ENCODE measurements at places on chromosomes 1 and 21.

DNA sequence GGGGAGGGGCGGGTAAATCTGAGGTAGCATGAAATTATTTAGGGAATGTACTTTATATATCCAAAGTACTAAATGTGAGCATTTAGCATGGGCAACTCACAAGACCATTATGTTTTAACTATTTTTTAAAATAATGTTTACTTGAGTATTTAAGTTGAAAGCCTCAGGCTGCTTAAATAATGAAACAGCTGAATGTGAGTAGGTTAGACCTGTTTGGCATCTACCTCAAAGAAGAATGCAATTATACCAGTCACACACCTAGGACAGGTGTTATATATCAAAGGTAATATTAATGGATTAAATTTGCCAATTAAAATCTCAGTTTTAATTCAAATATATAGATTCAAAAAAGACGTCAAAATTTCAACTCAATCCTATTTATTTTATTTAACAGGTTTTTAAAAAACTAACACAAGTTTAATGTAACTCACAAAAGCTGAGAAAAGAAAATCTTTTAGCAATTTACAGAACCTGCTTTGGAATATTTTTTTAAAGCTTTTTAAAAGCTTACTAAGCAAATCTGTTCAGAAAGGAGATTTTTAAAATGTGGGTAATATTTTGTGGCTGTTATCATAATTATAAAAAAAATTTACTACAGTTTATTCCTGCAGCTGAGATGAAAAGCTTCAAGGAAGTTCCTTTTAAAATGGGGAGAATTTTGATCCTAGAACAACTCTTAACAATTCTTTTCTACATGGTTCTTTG is 104.6 kb upstream of the LBR start:
- no peak for DNase-seq

GRCh38 chr1:228060458-228061190 is 21.9 kb upstream of the ARF1 start:
- DNase-seq = no peak

GRCh38 chr21:36524477-36524876 is 44.6 kb upstream of the CLDN14 start:
- DNase-seq = no peak

GRCh38 chr1:185864889-185865517 is 130.8 kb downstream of the HMCN1 start:
- DNase-seq = no peak

DNA sequence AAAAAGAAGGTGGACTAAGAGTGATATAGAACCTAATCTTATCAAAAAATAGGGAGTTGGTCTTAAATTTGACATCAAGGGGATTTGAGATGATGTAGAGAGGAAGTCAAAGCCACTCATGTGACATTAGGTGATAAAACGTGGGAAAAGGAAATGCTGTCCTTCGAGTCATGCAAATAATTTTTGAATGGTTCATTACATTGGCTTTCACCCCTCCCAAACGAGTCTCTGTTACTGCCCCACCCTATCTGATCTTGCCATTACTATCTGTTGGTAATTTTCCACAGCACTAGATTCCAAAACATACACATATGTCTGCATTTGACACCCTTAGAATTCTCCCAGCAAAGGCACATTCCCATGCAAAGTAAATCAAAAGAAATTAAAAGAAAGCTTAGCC is 531.1 kb upstream of the ADAMTS5 start:
- DNase-seq = no peak

DNA sequence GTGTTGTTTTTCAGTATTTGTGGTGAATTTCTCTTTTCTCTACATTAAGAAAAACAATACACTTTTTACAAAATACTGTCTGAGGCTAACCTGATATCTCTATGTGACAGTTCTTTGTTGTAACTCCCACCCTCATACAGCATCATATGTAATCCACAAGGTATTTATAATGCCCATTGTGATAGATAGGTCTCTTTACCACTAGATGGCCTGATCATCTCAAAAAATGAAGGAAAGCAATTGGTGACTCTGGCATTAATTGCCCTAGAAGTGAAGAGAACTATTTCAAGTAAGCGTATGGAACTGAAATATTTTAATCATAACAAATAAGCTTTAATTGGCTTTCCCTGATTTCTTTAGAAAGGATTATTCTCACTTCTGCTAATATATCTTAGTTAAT is 36.2 kb upstream of the HFM1 start:
- DNase-seq = no peak

- DNase-seq = no peak
Measured at GRCh38 chr1:108609483-108610049, 49.7 kb downstream of the EEIG2 start.

DNA sequence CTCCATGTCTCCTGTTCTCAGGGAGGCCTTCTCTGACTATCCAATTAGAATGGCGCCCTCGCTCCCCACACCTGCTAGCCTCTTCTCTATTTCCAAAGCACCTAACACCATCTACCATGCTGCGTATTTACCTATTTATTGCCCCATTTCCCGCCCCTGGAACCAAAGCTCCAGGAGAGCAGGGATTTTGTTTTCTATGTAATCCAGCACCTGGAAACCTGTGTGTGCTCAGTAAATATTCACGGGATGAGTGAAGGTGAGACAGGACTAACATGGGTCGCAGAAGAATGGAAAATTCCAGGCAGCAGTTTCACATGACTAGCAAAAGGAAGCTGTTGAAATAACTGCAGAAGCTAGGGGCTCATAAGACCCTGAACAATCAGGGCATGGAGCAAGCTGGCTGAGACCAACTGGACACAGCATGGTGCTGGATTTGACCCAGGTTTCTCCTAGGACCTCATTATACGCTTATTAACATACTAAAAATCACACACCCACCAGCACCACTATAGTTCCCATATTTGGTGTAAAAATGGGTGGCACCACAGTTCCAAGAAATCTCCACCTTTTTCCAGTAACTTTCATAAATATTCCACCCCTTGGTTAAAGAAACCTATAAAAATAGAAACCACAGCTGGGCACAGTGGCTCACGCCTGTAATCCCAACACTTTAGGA is 15.1 kb upstream of the TENT5B start:
- no peak for DNase-seq

DNA sequence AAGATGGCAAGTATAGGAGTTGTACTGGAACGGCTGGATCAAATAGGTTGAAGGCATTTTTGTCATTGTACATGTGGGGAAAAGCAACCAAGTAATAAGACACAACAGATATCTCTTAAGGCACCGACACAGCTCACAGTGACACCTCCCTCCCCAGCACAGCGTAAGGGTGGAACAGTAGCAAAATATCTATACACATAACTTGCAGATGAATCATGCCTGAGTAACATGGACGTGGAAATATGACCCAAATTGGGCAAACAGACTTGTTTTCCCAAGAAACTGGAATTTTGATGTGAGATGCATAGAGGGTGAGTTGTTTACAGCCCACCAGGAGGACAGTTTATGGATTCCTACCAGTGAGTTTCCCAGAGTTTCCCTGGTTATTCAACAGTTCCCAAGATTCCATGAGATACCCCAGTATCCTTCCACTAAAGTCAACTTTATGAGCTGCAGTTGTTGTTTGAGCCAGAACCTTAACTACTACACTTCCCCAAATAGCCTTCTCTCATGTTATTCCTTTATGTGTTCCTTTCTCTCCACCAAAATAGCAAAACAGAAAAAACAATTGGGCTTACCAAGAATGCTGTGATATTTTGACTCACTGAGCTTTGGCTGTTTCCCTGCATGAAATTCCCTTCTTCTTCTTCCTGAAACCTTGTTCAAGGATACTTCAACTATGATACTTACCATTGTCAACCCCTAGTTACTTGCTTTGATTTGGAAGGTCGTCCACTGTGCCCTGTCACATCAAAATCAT is 7.1 kb upstream of the DR1 start:
- no peak for DNase-seq

DNA sequence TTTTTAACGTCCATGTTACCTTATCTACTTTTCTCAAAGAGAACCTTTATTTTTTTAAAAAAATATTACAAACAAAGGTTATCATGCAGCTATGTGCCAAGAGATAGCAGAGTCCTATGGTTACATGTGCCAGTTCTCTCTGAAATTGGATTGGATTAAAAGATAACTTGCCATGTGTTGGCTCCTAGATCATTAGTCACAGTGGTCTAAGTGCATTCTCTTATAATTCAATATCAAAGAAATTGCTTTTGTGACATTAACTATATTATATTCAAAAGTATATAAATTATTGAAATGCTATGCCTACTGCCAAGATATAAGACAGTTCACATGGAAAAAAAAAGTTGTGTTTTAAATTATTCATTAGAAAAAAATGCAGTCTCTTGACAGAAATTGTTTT is 494.2 kb downstream of the NEGR1 start:
- DNase-seq = no peak

DNA sequence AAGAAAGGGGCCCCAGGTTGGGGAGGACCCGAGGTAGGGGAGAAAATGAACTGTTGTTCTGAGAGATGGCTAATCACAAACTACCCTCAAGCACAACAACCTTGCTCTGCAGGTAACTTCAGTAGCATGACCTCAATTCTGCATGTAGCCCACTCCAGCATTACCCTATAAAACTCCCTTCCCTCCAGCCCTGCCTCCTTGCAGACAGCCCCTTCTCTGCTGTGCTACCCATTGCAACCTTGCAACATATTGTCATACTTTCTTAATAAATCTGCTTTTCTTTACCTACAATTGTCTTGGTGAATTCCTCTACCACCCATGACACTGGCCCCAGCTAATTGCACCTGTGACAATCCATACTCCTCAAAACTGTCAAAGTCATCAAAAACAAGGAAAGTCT is 428.9 kb downstream of the MATN1 start:
- no peak for DNase-seq

DNA sequence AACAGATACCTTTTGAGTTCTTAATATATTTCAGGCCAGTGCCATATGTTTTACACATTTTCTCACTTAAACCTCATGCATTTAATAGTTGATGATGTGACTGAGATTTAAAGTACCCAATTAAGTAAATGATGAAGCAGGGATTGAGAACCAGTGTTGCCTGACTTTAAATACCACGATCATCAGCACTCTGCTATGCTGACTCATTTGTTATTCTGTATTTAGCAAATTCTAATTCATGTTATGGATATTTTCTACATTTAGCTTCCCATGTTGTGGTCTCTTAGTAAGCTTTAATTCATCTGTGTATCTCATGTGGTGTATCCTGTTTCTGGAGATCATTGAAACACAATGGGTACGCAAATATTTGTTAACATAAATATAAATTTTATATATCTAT is 363.0 kb downstream of the PTBP2 start:
- DNase-seq = no peak

DNA sequence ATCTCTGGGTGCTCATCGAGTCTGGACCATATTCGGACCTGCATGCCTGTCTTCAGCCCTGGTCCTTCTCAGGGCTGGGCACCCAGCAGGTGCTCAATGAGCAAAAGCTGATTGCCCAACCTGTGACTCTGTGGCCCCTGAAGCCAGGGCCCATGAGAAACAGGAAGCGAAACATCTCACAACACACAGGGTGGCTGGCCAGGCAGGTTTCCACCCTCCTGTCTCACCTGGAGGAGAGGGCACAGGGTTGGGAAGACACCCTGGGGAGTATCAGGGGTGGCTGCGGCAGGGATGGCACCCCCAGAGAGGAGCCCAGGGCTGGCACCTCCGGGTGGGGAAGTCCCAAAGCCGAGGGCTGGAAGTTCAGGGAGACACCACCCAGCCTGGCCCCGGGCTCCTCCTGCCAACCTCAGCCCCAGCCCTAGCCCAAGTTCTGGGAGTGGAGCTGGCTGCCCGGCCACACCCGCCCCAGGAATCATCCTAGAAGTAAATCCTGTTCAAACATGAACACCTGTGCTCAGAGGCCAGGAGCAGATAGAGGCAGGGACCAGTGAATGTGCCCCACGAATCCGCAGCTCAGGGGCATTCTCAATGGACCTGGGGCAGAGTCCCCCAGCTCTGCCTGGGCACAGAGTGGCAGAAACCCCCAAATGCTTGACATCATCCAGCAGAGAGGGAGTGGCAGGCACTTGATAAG is 54.6 kb downstream of the RAP1GAP start:
- no peak for DNase-seq

- DNase-seq = no peak
Measured at GRCh38 chr1:228084797-228085196, 2.3 kb downstream of the ARF1 start.

DNA sequence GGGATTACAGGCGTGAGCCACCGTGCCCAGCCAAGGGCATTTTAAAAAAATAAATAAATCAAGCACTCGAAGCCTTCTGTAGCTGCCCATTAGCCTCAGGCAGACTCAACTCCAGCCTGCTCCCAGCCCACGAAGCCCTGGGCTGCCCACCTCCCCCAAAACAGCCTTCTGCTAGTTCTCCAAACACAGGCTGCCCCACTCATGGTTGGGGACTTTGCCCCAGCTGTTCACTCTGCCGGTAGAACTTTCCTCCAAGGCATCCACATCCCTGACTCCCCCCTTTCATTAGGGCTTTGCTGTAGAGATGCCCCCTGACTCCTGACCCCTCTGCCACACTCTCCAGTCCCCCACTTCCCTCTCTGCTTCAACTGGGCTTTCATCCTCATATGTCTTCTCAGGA is 29.7 kb upstream of the LAPTM5 start:
- DNase-seq = no peak

- DNase-seq = no peak
Measured at GRCh38 chr1:43007377-43008114, 48.9 kb upstream of the SLC2A1 start.

DNA sequence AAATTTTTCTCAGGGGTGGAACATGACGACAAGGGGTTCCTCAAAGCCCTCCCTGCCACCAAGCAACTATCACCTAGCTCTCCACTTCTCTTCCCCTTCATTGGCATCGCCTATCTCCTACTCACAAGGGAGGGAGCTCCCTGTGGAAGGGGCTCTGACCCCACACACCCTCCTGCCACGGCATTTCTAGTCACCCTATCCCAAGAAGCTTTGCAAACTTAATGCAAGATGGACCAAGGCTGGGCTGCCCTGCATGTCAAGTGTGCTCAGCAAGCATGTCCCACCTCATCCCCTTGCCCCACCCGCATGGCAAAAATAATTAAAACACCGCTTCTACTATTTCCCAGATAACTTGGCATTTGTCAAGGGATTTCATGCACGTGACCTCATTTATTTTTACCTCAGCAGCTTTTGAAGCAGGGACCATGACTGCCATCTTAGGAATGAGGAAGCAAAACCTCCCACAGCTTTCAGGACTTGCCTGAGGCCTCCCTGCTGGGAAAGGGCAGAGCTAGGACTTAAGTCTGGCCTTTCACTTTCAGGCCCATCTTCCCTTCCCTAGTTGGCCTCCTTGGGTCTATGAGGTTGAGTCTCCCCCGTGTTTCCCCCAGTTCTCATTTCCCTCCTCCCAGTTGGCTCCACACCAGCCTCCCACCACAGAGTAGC is 161.3 kb downstream of the TSEN15 start:
- no peak for DNase-seq

Data from central memory CD8-positive, alpha-beta T cell (primary cell).